Cardiac fibroblast (primary cell): ENCODE measurements at places on chromosomes 6 and 20.
A peak's percentile ranks its signal among the peaks of the same experiment; 100 is the strongest.

GRCh38 chr6:35305117-35305516 is 7.5 kb downstream of the DEF6 start:
- no peak for DNase-seq

DNA sequence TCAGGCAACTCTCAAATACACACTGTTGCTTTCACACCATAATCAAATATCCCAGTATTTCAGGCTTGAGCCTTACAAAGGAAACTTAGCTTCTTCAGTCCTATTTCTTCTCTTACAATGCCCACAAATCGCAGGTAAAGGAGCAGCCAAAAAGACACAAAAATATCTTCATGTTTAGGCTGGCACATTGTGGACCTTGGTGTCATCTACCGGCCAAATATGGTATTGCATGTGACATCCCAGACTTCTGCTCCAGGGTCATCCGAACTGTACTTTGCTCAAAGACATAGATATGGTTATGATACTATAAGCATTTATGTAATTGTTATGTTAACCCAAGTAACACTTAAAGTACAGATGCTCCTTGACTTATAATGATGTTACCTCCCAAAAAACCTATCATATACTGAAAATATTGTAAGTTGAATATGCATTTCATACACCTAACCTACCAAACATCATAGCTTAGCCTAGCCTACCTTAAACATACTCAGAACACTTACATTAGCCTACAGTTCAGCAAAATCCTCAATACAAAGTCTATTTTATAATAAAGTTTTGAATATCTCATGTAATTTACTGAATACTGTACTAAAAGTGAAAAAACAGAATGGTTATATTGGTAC is 4.6 kb downstream of the OR2H2 start:
- peak; percentile 68 for DNase-seq

DNA sequence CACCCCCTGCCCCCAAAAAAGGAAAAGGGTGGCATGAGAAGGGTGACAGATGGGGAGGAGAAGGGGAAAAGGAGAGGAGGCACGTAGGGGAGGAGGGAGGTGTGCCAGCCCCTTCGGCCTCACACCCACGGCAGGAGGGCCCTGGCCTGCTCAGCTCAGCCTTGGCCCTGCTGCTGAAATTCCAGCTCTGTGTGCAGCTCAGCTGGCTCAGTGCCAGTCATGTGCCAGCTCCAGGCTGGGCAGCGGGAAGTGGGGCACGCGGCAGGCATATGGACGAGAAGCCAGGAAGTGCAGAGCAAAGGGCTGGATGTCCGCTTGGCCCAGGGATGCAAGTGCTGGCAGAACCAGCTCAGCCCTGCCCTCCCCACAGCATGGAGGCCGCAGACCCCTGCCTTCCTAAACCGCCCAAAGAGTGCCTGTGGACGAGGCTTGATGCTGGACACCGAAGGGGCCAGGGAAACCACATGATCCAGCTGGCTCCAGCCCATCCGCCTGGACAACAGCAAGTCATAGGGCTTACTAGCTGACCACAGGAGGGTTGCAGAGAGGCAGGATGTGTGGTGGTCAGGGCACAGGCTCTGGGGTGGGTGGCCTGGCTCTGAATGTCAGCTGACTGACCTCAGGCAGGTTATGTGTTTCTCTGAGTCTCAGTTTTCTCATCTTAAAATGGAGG is 60.2 kb downstream of the NOL4L start:
- no peak for DNase-seq

DNA sequence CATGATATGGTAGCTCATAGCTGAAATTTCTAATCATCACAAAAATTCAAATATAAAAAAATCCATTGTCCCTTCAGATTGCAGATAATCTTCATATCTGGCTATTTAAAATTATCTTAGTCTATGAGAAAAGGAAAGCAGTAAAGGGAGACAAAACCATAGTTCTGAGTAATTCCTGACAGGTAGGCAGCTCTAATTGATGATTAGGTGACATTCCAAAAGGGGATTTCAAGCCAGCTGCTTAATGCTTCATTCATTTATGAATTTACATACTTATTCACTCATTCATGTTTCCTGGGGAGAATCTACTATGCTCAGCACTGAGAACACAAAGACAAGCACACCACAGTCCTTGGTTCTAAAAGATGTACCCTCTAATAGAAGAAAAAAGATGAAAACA is 437.1 kb downstream of the COL12A1 start:
- no peak for DNase-seq

DNA sequence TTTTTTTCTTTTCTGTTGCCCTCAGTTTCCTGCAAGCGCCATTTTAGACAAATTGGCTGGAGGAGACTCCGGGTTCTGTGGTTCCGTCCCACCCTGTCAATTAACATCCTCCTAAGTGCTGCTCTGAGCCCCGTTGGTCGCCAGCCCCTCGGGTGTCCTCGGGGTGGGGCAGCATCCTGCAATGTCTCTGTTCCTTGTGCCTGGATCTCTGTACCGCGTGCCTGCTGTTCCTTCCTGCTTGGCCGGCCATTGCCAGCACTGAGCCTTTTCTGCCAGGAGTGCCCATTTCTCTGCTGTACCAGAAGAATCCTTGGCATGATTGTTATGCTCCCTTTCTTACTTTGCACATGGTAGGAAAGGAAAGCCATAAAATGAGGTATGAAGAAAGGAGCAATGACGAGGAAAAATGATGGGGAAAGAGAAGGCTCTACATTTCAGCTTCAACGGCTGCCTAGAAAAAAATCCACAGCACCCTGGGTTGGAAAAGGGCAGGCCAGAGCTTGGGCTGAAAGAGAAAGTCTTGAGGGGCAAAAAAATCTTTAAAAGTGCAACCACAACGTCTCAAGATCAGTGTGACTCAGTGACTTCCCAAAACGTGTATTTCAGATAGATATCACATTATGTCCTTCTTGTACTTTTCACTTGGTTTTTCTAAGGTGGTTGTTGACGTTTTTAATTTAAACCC is 256.7 kb downstream of the CLIC5 start:
- DNase-seq: no peak

GRCh38 chr6:12483712-12484111 is 193.6 kb downstream of the EDN1 start:
- peak; percentile 60 for DNase-seq

DNA sequence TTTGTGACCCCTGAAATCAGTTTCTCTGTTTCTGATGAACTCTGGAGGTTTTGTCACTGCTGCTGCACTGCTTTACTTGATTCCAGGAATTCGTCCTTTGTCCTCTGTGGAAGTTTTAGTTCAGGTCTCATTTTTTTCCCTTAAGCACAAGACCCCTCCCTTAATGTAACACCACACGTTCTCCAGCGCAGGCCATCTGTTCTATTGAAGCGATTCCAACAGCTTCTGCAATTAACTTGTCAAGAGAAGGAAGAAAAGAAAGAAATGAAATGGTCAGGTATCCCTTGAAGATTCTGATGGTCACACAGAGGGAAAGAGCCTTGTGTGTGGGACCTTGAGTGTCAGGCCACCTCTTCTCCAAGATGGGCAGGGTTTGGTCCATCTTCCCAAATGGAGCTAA is 7.8 kb upstream of the MAS1L start:
- DNase-seq: no peak

DNA sequence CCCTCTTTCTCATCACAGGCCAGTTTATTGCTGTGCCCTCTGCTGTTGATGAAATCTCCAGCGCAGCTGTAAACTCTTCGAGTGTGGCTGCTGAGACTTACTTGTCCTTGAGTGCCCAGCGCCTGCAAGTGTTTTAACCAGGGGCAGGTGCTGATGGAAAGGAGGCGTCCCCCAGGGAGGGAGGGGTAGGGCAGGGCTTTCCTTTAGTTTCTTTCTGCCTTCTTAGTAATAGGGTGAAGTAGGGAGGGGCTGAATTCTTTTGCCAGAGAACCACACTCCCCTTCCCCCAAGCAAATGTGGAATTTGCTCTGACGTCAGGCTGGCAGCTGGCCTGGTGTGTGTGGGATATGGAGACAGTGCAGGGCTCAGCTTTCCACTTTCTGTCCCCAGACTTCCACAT is 61.2 kb downstream of the IGF2R start:
- DNase-seq: peak; percentile 95

DNA sequence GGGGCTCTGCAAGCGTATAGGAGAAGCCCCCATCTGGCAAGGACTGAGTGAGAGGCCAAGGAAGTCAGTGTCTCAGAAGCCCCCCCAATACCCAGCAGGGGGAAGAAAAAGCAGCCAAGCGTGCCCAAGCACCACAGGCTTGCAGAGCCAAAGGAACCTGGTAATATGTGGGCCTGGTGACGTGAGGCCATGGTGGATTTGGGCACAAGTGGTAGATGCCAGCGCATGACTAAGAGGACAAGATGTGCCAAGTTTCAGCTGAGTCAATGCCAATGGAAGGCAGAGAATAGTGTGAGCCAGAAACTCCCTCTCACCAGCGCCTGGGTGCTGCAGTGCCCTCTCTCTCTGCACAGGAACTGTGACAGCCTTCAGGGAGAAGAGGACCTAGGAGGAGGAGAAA is 110.0 kb downstream of the QRSL1 start:
- DNase-seq: no peak

- no peak for DNase-seq
Measured at GRCh38 chr20:55437798-55438415, 567.4 kb downstream of the CBLN4 start.

GRCh38 chr6:90231308-90231707 is 65.3 kb downstream of the BACH2 start:
- no peak for DNase-seq

- DNase-seq: no peak
Measured at GRCh38 chr6:153976921-153977693, 61.9 kb upstream of the OPRM1 start.

GRCh38 chr6:158560836-158561320 is 987 bp downstream of the TMEM181 start:
- DNase-seq: peak; percentile 24

GRCh38 chr6:15282334-15282733 is 36.5 kb downstream of the JARID2 start:
- no peak for DNase-seq

DNA sequence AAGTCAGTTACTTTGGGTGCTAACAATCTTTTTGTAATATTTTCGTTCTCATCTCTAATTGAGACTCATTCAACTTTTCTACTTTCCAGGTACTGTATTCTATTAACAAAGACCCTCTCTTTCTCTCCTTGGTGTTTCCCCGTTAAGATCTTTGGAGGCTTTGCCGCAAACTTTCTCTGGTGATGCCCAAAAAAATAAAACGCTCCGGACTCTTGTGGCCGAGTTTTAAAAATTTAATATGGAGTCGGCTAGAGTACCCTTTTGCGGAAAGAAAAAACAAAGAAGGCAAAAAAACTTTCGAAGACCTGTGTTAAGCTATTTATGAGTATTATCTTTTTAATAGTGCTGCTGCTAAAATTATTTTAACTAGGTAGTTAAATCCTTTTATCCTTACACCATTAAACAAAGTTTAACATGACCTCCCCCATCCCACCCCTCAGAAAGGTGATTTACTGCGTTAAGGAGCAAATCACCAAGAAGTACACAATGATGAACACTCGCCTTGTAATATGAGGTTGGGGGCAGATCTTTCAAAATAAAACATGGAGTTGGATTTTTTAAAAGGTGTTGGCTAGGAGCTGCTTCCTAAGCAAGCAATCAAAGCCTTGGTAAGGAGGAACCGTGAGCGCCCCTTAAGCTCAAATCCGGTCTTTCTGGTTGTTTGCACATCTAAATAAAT is 10.0 kb downstream of the SIM1 start:
- DNase-seq: peak; percentile 29

DNA sequence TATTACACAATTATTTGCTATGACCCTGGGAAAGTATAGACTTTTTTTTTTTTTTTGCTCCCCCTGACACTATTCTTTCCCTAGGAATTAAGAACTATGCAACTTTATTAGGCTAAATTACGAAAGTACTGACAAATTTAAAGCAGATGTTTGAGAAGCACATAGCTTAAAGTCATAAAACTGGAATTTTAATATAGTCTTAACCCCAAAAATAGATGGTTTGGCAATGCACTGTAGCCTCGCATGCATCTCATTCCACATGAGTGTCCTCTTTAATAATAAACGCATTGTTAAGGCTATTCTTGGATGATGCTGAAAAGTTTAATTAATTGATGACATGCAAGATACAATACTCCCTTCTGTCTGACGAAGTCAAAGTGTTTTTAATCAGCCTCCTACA is 49.3 kb downstream of the TBC1D7 start:
- no peak for DNase-seq

DNA sequence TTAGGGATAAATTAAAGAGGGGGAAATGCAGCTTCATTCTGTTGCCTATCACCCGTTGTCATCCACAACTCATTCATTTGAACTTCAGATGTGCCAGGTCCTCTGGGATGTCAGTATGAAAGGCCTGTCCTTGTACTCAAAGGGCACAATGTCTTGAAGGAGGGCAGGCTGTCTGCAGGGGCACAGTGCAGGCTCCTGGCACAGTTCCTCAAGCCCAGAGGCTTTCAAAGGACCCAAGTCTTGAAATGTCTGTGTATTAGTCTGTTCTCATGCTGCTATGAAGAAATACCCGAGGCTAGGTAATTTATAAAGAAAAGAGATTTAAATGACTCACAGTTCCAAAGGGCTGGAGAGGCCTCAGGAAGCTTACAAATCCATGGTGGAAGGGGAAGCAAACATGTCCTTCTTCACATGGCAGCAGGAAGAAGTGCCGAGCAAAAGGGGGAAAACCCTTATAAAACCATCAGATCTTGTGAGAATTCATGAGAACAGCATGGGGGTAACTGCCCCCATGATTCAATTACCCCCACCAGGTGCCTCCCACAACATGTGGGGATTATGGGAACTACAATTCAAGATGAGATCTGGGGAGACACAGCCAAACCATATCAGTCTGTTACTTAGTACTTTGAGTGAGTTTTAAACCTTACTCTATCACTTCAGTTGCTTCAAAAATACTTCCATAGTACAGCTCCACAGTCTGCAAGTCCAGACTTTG is 9.4 kb downstream of the SNX9 start:
- peak; percentile 56 for DNase-seq

DNA sequence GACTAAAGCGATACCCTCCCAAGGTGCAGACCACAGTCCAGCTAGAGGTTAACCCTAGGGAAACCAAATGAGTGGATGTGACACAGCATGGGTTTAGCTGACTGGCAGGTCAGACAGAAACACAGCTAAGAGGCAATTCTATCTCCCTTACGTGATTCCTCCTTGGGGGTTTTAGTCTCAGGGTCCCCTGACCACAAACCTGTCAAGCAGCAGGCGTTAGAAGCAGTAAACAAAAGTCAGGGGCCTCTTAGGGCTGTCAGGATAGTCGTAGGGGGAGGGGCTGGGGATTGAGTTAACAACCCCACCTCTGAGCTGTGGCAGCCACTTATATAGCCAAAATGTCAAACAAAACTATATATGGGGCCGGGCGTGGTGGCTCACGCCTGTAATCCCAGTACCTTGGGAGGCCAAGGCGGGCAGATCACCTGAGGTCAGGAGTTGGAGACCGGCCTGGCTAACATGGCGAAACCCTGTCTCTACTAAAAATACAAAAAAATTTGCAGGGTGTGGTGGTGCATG is 13.6 kb downstream of the KCNK5 start:
- no peak for DNase-seq

GRCh38 chr6:136254851-136255466 is 4.8 kb upstream of the MTFR2 start:
- no peak for DNase-seq

DNA sequence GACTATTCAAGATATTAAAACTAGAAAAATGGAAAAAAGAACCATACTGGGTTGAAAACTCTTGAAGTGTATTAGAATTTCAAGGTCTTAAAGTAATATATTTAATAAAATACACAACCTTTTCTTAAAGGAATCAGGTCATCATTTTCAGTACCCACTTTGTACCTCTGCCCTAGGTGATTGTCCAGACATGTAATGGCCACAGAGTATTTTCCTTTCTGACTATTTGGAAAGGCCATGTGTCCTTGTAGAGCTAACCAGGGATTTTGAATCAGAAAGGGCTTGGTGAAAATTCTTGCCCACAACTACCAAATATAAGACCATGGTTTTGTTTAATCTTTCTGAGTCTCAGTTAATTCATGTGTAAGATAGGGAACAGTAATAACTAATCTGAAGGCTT is 91.4 kb upstream of the MLIP start:
- DNase-seq: no peak

- no peak for DNase-seq
Measured at GRCh38 chr6:17442196-17442595, 48.8 kb downstream of the CAP2 start.
